ENCODE measurements at places on chromosomes 6 and 20. TPM values are rescaled to one million over a fixed set of nuclear protein-coding genes. Genes with fewer than 3 reads are reported as not detected.

Gene FOXP4
- total RNA-seq, result 11.3 TPM

Gene EYA4
- total RNA-seq, result 21.7 TPM

Gene TNNC2
- total RNA-seq, result not detected

- no peak for DNase-seq
- peaks cover 6% of the 10 kb centered on the region for H3K4me1 ChIP-seq
- H3K27ac ChIP-seq, result no peak overlapping the region
- H3K4me3 ChIP-seq, result no peak overlapping the region
- peaks cover 2% of the 10 kb centered on the region for H3K36me3 ChIP-seq
These were observed 41.6 kb upstream of the RPN2 start for GRCh38 chr20:37137547-37137946.

Gene DDR1
- 31.8 TPM for total RNA-seq

DNA sequence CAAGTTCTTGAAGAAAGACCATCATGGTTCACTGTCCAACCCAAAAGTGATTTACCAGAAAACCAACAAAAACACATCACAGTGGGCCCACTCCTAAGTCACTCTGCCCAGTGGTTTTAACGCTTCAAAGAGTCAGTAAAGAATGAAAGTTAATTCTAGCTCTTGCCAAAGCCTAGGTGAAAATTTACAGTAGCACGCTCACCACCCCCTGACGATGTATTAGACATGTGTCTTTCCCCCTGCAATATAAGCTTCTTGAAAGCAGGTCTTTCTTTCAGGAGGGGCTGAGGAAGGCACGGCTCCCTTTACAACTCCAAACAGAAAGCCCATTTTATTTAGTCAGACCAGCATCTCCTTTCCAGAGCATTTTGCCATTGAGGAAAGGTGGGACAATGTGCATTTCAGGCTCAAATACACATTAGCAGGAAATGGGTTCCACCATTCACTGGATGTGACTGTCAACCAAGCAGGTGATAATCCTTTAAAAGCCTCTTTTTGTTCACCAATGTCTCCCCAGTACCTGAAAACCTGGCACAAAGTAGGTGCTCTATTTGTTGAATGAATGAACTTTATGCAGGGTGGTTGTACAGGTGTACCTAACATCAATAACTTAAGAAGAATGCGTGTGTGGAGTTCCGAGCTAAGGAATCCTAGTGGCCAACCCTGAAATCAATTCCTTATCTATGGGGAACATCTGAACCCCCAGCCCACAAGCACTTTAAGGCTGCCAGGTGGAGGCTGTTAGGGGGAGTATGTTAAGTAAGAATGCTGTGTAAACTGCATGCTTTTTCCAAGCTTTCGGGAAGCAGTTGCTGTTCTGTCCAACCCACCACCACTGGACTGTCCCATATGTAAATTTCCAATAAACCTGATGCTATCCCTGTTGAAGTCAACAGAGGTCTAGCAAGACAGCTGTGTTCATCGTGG lies 11.4 kb downstream of the EZR start:
- DNase-seq, result no peak
- H3K4me1 ChIP-seq, result peaks cover 76% of the 10 kb centered on the region
- no peak overlapping the region for H3K4me3 ChIP-seq
- H3K36me3 ChIP-seq, result no peaks in the 10 kb centered on the region

- H3K36me3 ChIP-seq, result no peaks in the 10 kb centered on the region
- peaks cover 10% of the 10 kb centered on the region for H3K4me1 ChIP-seq
- no peak overlapping the region for H3K4me3 ChIP-seq
- DNase-seq, result peak; percentile 87
- H3K27ac ChIP-seq, result peak overlapping the region; percentile 25
These were observed 73.5 kb downstream of the ECT2L start for GRCh38 chr6:138869398-138869797.

DNA sequence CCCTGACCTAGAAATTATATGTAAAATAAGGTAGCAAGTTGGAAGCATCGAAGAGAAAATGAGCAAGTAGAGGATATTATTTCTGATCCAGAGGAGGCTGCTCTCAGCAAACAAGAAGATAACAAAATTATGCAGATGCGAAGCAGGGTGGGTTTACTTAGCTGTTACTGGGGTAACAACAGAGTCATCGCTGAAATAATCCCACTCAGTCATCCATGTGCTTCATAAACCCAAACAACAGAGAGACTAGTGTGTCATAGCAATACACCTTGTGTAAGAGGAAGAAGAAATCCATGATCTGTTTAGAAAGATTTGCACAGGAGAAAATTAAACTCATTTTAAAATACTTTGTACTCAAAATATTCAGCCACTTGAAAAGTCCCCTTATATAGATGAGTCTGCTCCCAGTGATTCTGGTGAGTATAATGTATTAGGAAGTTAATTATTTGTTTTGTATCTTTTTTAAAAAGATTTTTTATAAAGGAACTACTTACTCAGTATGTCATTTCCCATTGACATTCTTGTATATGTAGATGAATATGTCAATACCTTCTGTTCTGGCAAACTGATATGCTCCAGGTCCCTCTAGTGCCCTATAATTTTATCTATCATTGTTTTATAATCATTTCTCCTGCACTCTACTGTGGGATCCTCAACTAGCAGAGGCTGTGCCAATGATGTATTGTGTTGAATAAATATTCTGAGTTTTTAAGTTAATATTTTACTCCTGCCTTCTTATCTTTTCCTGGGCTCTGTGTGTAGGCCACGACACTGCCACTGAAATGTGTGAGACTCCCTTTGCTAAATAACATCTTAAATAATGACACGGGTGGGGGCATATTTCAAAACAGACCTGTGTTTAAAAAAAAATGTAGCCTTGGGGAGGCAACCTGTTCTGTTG lies 8.6 kb upstream of the HIVEP2 start:
- no peaks in the 10 kb centered on the region for H3K36me3 ChIP-seq
- peaks cover 5% of the 10 kb centered on the region for H3K4me1 ChIP-seq
- no peak overlapping the region for H3K27ac ChIP-seq
- DNase-seq, result no peak
- no peak overlapping the region for H3K4me3 ChIP-seq

Gene CDH26
- 0.47 TPM for total RNA-seq

Gene RAD21L1
- total RNA-seq, result not detected

Gene CDH22
- total RNA-seq, result 0.79 TPM

- peaks cover 19% of the 10 kb centered on the region for H3K36me3 ChIP-seq
- no peak overlapping the region for H3K4me3 ChIP-seq
- no peaks in the 10 kb centered on the region for H3K27me3 ChIP-seq
- H3K4me1 ChIP-seq, result no peaks in the 10 kb centered on the region
- no peak overlapping the region for H3K27ac ChIP-seq
- no peak for DNase-seq
These were observed 12.1 kb downstream of the SS18L1 start for GRCh38 chr20:62155428-62156253.

Gene IPCEF1
- total RNA-seq, result 2.0 TPM

Gene CNKSR3
- 9.6 TPM for total RNA-seq

Gene COL20A1
- total RNA-seq, result not detected

GRCh38 chr20:57957411-57958049 lies 247.7 kb upstream of the PMEPA1 start:
- H3K36me3 ChIP-seq, result no peaks in the 10 kb centered on the region
- no peaks in the 10 kb centered on the region for H3K4me1 ChIP-seq
- no peak overlapping the region for H3K27ac ChIP-seq
- H3K27me3 ChIP-seq, result no peaks in the 10 kb centered on the region
- DNase-seq, result no peak
- no peak overlapping the region for H3K4me3 ChIP-seq

GRCh38 chr6:139582956-139583355 lies 208.5 kb upstream of the CITED2 start:
- no peaks in the 10 kb centered on the region for H3K27me3 ChIP-seq
- H3K4me3 ChIP-seq, result no peak overlapping the region
- no peaks in the 10 kb centered on the region for H3K4me1 ChIP-seq
- no peak for DNase-seq
- H3K36me3 ChIP-seq, result no peaks in the 10 kb centered on the region
- no peak overlapping the region for H3K27ac ChIP-seq

DNA sequence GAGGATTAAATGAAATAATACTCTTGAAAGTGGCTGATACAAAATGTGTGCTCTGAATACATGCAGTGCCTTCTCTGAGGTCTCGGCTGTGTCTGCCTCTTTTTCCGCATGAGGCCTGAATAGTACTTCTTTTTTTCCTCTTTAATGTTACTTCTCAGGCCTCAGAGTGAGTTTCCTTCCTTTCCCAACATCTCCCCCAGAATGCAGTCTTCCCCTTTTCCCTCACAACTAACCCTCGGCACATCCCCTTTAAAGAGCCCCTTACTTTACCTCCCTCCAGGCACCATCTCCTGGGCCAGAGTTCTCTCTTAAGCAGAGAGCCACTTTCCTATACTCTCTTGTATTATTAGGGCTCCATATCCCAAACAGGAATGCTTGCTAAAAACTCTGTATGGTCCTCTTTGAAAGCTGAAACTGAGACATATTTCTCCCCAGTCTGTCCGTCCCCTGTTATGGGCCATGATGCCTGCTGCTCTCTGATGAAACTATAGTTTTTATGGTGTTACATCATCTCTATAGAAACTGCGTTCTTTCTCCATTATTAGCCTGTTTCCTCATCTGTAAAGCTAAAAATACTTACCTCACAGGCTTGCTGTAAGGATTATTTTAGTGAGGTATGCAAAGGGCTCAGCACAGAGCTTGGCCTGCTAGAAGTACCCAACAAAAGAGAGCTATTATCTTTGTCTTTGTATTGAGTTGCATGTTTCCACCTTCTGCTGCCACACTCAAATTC lies 2.3 kb downstream of the PLAGL2 start:
- peak overlapping the region; percentile 96 for H3K27ac ChIP-seq
- DNase-seq, result no peak
- peaks cover 11% of the 10 kb centered on the region for H3K36me3 ChIP-seq
- peaks cover 69% of the 10 kb centered on the region for H3K4me1 ChIP-seq
- H3K27me3 ChIP-seq, result no peaks in the 10 kb centered on the region
